ENCODE measurements at places on chromosomes 11 and 22.

- no peak for DNase-seq
Measured at GRCh38 chr11:122775675-122776271, 62.5 kb upstream of the CRTAM start.

DNA sequence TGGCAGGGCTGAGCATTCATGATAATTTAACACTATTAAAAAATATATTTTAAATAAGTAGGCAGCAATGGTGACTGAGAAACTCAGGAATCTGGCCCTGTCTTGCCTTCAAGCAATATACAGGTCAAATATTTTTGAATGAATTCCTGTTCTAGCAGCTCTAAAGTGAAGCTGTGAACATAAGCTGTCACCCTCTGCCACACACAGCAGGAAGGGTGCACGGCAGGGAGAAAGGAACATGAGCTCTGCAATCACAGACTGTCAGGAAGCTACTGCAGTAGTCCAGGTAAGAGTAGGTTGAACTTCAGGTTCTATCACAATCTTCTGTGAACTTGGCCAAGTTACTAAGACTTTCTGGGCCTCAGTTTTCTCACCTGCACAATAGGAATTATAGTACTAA is 114.8 kb downstream of the SERGEF start:
- DNase-seq: no peak

DNA sequence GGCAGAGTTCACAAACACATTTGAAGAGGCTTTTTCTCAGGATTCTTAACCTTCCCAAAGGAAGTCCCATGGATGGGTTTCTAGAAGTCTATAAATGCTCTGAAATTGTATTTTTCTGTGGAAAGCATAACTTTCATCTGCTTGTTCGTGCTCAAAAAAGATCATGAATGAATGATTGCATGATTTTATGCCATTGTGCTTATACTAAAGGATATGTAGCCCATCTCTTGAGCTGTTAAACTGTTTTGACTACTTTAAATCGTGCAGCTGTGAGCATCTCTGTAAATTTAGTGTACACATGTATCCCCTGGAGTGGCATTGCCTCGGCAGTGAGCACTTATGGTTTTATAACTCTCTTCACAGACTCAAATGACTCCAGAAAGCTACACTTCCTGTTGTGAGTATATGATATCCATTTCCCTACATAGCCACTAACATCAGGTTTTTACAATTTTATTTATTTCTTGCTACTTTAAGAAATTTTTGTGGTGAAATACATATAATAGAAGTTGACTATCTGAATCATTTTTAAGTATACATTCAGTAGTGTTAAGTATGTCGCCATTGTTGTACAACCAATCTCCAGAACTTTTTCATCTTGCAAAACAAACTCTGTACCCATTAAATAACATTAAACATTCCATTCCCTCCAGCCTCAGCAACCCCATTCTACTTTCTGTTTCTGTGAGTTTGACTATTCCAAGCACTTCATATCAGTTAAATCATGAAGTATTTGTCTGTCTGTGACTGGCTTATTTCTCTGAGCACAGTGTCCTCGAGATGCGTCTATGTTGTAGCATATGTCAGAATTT is 8.0 kb downstream of the NEAT1 start:
- DNase-seq: peak; percentile 61

DNA sequence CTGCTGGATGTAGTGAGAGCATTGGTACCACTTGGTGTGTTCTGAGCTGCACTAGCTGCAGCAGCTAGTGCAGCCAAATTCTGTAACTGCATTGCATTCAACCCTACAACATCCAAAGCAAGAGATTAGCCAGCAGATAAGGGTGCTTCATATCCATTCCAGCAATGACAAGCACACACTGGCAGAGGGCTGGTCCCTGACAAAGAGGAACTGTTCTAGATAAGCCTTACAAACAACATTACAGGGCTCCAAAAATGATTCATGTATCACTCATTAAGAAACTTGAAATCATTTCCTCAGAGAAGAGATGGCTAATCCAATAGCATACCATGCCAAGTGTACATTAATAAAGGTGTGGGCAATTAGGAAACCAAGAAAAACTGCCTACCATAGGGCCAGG is 28.4 kb upstream of the RAPSN start:
- DNase-seq: no peak

GRCh38 chr11:976431-977160 is 50.9 kb downstream of the AP2A2 start:
- no peak for DNase-seq

DNA sequence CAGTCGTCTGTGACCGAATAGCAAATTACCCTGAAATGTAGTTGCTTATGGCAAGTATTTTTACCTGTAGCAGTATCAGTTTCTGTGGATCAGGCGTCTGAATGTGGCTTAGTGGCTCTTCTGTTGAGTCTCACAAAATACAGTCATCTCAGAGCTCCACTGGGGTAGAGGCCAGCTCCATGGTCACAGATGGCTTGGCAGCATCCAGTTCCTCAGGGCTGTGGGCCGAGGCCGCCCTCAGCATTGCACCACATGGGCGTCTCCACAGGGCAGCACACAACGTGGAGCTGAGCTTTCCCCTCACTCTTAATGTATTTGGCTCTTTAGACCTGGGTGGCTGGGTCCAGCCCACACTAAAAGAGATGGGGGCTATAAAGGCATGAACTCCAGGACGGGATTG is 57.8 kb downstream of the SBF1 start:
- no peak for DNase-seq

- no peak for DNase-seq
Measured at GRCh38 chr11:74721479-74721835, 9.8 kb downstream of the CHRDL2 start.

GRCh38 chr11:79287952-79288351 is 152.9 kb downstream of the TENM4 start:
- DNase-seq: no peak

- no peak for DNase-seq
Measured at GRCh38 chr11:12863605-12864121, 145.5 kb upstream of the RASSF10 start.

DNA sequence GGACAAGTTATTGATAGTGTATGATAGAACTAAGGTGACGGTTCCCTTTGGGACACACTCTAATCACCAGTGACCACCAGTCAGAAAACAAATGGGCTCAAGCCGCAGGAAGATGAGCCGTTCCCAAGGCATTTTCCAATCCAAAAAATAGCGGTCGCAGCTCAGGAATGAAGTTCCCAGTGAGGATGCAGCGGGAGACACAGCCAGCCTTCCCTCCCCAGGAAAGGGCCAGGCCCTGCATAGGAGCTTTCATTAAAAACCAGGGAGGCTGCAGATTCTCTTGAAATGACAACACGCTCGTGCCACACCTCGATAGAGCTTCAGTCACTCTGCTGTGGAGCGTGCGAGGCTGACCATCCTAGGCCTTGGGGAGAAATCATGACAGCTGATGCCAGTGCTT is 65.8 kb upstream of the WNT7B start:
- no peak for DNase-seq

- no peak for DNase-seq
Measured at GRCh38 chr11:36388071-36388470, 92.0 kb downstream of the PRR5L start.

- no peak for DNase-seq
Measured at GRCh38 chr11:32002311-32002710, 88.6 kb upstream of the RCN1 start.

DNA sequence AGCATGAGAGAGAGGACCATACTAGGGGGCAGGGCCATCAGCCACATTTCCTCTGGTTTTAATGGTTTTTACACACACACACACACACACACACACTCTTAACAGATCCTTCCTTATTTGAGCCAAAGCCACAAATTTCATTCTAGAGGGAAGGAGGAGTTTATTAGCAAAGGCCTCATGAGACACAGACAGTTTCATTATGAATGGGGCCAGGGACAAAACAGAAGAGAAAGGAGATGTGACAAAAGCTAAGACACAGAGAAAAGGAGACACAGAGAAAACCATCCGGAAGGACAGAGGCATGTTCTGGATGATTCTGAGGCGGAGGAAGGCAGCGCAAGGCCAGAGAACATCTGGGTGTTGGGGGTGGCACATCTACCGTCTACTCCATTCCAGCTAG is 32.2 kb upstream of the ARFGAP3 start:
- no peak for DNase-seq

GRCh38 chr11:129252621-129253020 is 60.5 kb upstream of the ARHGAP32 start:
- DNase-seq: no peak

GRCh38 chr22:22882033-22882717 is 5.4 kb upstream of the IGLL5 start:
- DNase-seq: no peak

Measured in activated CD8-positive, alpha-beta memory T cell treated with anti-CD3 and anti-CD28 coated beads, Interleukin-2, amount 10 ng/mL, durations not matched to agents 7 days and 5 days (primary cell).